ENCODE measurements at places on chromosomes 7 and 10.

GRCh38 chr7:25408012-25408687 lies 179.9 kb upstream of the NPVF start:
- DNase-seq = no peak

- no peak for DNase-seq
Measured at GRCh38 chr10:69847883-69848282, 46.2 kb downstream of the COL13A1 start.

GRCh38 chr10:42691361-42692120 lies 53.2 kb upstream of the ZNF33B start:
- no peak for DNase-seq

DNA sequence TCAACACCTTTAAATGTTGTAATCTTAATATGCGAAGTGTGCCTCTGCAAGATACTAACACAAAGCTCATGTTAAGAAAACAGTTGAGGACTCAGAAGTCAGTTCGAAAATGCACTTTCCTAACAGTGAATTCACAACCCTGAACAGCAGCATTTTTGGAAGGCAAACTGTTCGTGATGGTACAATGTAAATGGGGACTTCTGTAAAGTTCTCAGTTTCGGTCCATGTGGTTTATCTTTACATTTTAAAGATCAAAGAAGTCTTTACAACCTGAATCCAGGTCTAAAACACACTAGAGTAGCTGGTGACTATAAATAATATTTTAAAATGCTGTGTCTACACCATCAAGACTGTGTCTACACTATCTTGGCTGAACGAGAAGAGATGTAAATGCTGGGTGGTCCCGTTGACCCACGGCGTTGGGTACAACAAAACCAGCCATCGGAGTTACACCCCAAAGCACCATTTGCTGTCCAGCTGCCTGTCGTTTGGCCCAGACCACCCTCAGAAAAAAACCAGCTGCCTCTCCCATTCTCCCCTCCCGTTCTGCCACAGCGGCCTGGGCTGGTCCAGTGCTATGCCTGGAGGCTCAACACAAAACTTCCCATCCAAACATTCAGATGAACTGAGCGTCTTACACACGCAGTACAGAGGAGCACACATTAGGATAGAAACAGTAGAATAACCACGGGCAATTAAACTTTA lies 42.9 kb downstream of the MKI67 start:
- DNase-seq = no peak

GRCh38 chr10:14399641-14400040 lies 68.9 kb upstream of the FRMD4A start:
- DNase-seq = no peak

DNA sequence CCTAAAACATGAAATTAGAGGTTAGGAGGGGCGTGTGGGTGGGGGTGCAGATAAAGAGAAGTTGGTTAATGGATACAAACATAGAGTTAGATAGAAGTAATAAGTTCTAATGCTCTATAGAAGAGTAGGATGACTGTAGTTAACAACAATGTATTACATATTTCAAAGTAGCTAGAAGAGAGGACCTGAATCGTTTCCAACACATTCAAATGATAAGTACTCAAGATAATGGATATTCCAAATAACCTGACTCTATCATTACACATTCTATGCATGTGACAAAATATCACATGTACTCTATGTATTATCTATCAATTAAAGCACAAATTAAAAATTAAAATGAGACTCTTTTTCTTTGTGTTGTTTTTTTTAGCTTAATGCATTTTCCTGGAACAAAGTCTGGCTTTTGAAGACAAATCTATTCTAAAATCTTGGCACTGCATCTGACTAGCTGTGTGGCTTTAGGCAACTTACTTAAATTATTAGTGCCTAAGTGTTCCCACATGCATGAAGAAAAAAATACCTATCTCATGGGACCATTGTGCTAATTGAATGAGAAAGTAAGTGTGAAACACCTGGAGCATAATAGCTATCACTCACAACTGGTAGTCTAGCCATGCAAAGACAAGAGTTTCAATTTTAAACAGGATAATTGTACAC lies 75.7 kb downstream of the SEMA3C start:
- no peak for DNase-seq

GRCh38 chr7:13880789-13881188 lies 108.7 kb downstream of the ETV1 start:
- DNase-seq = no peak

- DNase-seq = no peak
Measured at GRCh38 chr7:16933296-16934279, 51.8 kb upstream of the AGR3 start.

DNA sequence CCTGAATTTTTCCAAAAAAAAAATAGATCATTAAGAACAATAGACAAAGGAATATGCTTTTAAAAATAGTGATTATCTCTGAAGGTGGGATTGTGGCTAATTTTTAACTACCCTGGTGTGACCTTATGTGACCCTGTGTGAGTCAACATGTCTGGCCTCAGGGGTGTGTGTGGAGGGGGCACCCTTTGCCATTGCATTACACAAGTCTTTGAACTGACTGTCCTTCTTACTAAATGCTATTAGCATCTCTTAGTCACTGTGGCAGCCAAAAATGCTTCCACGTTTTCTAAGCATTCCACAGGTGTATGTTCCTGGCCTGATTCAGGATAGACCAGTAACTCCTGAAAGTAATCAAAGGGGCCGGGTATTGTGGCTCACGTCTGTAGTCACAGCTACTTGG lies 175.4 kb downstream of the MGMT start:
- no peak for DNase-seq

- DNase-seq = no peak
Measured at GRCh38 chr7:117171106-117171505, 151.8 kb downstream of the WNT2 start.

DNA sequence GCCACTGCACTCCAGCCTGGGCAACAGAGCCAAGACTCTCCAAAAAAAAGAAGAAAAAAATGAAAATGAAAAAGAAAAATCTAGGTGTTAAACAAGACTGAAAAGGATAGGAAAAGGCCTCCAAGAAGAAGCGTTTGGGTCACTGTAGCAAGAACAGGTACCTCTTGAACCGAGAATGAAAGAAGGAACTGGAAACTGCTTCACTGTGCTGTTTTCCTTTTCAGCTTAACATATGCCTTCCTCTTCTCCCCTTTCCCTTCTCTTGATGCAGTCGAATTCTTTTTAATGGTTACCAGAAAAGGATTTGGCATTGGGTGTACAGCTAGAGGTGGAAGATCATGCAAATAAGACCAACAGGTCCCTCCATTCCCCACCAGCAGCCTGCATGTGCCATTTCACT lies 28.1 kb downstream of the LRRC4 start:
- peak; percentile 25 for DNase-seq

DNA sequence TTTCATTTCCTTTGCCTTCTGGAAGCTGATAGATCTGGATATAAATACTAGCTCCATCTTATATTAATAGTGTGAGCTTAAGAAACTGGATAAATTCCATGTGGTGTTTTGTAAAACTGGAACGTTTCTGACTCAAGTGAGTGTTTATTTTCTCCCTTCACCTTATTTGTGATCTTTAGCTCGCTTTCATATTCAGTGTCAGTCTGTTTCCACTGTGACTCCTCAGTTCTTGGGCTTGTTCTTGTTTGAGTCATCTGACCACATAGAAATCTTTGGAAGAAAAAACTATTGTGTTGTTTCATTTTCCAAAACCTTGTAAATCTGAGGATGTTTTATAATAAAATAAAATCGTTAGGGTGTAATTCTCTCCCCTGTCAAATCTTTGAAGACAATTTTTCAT lies 186.4 kb downstream of the POLR1F start:
- no peak for DNase-seq

DNA sequence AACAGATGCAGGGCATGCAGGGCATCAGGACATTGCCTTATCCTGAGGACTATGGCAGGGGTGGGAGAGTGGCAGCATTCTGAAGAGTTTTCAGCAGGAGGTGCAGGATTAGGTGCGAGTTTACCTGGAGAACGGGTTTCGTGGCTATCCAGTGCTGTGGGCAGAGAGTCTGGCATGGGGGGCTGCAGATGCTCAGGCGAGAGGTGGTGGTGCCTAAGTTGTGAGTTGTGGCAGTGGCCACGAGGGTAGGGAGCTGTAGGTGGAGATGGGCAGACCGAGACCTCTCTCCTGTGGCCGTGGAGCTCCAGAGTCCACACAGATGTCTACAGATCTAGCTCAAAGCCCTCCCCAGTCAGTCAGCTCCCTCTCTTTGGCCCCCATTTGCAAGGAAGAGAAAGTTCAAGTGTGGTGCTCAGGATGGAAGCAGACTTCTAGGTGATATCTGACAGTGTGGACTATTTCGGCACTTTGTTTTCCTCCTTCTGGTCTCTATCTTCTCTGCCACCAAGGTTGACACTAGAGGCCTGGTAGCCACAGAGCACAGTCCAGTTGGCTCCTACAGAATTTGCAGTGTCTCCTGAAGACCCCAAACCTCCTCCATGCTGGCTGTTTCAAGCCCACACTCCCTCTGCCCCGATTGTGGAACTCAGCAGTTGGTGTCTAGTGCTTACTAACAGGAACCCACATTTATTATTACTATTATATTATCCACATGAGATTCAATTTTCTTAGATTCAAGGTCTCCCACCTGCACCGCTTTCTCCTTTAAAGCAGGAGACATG lies 955.7 kb upstream of the ZNF722 start:
- no peak for DNase-seq

DNA sequence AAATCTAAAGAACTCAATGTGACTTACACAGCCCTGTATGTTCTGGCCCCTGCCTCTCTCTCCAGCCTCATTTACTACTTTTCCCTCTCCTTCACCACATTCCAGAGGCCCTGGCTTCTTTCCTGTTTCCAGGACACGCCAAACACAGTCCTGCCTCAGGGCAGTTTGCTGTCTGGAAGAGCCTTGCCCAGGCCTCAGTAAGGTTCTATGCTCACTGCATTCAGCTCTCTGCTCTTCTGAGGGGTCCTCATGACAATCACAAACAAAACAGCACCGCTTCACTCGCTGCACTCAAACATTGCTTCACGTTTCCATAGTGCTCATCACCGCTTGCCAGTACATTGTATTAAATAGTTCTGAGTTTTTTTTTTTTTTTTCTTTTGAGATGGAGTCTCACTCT lies 35.1 kb upstream of the GARS1 start:
- DNase-seq = no peak

DNA sequence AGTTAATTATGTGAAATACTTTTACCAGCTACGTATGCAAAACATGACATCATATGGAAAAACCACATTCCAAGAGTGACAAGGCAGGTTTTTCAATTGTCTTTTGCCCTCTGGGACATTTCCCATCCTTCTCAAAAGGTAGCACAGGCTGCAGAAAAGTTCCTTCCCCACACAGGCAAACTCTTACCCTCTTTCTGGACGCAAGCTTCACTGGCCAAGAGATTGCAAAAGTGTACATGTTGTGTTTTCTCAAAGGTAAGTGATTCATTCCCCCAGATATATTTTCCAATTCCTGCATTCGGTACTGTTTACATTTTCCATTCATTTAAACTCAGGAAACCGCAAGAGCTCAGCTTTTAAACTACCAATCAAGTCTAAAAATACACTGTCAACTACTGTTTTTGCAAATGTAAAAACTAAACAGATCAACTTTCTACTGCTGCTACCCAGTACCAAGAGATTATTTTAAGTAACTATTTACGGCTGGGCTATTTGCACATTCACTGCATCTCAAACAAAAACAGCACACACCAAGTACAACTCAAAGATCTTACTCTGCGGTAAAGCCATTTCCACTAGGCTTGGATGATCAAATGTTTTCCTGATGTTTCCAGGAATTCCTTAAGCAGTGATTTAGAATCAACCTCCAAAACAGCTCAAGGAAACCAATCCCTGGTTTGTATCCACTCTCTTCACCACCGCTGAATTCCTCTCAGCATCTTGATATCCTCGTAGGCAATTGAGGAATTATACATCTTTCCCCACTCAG lies 233.6 kb upstream of the CCDC6 start:
- no peak for DNase-seq
